ENCODE measurements at places on chromosomes 7 and 10. TPM values are rescaled to one million over a fixed set of nuclear protein-coding genes. Genes with fewer than 3 reads are reported as not detected.

TMEM270 gene
- not detected for total RNA-seq

PLEKHS1 gene
- not detected for total RNA-seq

DNA sequence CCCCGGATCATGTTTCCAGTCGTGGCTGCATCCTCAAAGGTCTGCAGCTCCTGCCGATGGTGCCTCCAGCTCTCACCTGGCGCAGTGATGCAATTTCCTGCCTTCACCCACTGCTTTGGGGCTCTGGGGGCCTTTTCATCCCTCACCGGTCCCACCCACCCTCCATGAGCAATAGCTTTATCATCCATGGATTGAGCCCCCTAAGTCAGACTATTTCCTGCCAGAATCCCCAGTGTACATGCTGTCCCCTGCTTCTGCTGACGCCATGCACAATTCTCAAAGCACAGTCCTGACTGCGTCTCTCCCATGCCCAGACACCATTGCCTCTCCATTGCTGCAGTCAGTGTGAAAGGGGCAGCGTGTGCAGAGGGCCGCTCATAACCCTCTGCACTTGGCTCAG, 49.7 kb downstream of the FAM241B start:
- ATAC-seq = no peak

GRCh38 chr7:11328309-11328708, 354.6 kb downstream of the PHF14 start:
- peak; percentile 42 for ATAC-seq

DNA sequence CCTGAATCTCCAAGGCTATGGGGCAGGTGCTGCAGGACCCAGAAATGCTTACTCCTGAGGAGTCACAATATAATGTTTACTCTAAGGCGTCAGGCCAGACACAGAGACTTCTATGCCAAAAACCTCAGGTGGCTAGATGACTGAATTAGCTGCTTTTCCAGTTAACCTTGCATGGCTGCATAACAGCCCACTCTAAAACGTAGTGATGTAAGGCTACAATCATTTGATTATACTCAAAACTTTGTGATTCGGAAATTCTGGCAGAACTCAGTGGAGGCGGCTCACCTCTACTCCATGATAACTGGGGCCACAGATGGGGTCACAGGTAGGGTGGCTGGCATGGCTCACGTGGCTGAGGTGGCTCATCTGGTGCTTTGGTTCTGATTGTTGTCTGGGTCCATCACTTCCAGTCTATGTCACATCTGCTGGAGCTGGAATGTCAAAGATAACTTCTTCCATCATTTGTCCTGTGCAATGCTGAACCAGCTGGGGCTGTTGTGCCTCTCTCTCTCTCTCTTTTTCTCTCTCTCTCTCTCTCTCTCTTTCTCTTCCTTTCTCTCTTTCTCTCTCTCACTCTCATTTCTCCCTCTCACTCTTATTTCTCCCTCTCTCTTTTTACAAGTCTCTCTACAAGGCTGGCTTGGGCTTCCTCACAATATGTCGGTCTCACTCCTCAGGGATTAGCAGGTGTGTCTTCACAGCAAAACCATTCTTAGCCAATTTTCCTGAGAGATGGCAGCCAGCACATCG, 11.8 kb downstream of the TMEM72 start:
- no peak for ATAC-seq

GRCh38 chr10:67812007-67812406, 26.0 kb downstream of the DNAJC12 start:
- ATAC-seq = no peak

HOXA7 gene
- total RNA-seq = 6.4 TPM

DNA sequence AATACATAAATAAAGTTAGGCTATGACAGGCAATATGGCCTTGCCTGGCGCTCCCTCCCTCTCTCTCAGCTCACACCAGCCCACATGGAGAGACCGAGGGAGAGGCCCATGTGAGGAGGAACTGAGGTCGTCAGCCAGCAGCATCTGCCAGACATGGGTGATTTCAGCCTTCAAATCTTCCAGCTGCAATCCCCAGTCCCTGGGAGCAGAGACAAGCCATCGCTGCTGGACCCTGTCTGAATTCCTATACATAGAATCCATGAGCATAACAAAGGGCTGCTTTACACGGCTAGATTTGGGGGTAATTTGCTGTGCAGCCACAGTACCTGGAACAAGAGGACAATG, 35.6 kb downstream of the ANKRD16 start:
- ATAC-seq = peak; percentile 64

GRCh38 chr10:46037107-46037825, 6.8 kb upstream of the NCOA4 start:
- ATAC-seq = peak; percentile 83

GJD4 gene
- not detected for total RNA-seq

- ATAC-seq = peak; percentile 4
Observed at GRCh38 chr10:46028584-46029460, 1.6 kb downstream of the NCOA4 start.

GRCh38 chr10:2618690-2619089, 448.7 kb upstream of the PFKP start:
- no peak for ATAC-seq

UCN3 gene
- not detected for total RNA-seq

GRCh38 chr10:1454951-1455350, 282.4 kb downstream of the ADARB2 start:
- no peak for ATAC-seq

GRCh38 chr10:113454341-113455061, 98.4 kb upstream of the HABP2 start:
- ATAC-seq = peak; percentile 88

DNA sequence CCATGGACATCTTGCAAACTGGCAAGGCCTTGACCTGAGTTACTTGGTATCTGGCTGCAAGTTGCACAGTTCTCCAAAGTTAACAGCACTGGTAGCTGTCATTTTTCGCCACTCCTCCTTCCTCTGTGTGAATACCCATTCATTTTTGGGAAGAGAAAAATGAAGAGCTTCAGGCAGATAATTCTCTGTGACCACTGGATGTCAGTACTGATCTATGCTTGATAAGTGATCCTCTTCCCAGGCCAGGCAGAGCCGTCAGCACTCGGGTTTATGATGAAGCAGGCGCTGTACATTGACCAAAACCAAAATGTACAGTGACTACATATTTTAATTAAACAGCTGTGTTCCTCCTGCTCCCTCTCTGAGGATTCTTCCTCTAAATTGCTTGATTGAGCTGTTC, 55.9 kb upstream of the PDZD8 start:
- ATAC-seq = peak; percentile 52

TMEM139 gene
- total RNA-seq = 1.1 TPM

EBLN1 gene
- 0.29 TPM for total RNA-seq

DNA sequence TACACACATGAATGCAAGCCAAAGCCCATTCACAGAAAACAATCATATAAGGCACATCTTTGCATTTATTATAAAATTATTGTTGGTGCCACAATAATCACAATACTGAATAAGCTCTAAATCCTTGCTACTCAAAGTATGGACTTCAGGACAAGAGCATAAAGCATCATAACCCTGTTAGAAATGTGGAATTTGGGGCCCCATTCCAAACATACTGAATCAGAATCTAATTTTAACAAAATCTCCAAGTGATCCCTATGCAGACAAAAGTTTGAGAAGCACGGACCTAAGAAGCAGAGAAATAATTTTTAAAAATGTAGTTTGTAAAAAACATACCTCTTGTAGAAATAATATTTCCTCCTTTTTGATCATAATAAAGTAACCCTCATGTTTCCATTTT, 199.2 kb downstream of the IMMP2L start:
- peak; percentile 15 for ATAC-seq

CFAP69 gene
- 36.9 TPM for total RNA-seq

GRCh38 chr7:121739465-121739864, 133.5 kb upstream of the PTPRZ1 start:
- ATAC-seq = no peak
